ENCODE measurements at places on chromosomes 11 and 22. TPM values are rescaled to one million over a fixed set of nuclear protein-coding genes. Genes with fewer than 3 reads are reported as not detected.

DNA sequence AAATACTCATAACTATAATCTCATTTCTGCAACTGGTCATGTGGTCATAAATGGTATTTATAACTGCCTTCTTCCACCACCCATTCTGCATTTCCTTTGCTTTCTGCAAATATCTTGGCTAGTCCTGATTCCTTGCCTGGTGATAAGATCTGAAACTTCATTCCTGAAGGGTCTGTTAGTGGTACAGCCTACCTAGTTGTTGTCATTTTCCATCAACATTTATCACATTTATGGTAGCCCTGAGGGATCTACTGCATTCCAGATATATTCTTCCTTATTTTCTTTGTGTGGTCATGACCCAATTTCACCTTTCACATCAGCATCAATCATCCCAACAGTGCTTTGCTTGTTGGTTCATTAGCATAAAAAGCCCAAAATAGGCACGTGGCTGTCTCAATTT, 50.1 kb downstream of the DDX6 start:
- no peak for DNase-seq

ROM1 gene
- total RNA-seq = 4.0 TPM

GRCh38 chr11:127143251-127143650, 142.7 kb upstream of the KIRREL3 start:
- DNase-seq = no peak

MUC6 gene
- total RNA-seq = not detected

DNA sequence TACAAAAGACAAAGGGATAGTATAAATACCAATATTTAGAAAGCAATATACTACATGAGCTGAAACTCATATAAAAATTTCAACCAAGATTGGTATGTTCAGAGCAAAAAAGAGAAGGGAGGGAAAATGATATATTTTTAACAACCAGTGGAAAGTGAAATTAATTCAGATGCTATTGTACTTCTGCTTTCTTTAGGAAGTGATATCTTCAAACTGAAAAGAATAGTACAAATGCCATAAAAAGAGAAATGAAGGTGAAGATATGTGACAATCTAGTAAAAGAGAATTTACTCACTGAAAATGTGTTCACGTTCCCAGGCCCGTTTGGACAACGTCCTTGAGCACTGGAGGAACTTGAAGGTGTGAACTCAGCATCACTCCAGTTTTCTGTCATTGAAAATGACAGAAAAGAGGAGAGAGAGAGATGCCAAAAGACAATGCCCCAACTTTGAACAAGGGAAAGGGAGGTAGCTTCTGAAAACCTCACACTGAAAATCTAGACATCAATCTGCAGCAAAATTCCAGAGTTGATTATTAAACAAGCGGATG, 47.5 kb downstream of the SC5D start:
- DNase-seq = no peak

LRRC32 gene
- total RNA-seq = 13.5 TPM

- DNase-seq = no peak
Measured at GRCh38 chr11:108947654-108948570, 283.0 kb downstream of the DDX10 start.

CREB3L1 gene
- total RNA-seq = 0.15 TPM

- no peak for DNase-seq
Measured at GRCh38 chr11:68773521-68774193, 22.3 kb upstream of the TESMIN start.
